Natural killer cell treated with Interleukin-12 subunit alpha and Interleukin-12 subunit beta and Interleukin-15 and Interleukin-18, amount 100 ng/mL, for 72 hours (primary cell): ENCODE measurements at places on chromosomes 4 and X. TPM values are rescaled to one million over a fixed set of nuclear protein-coding genes. Genes with fewer than 3 reads are reported as not detected.

NHS gene
- 0.14 TPM for total RNA-seq

GRCh38 chrX:154043003-154043763 lies 23.5 kb upstream of the IRAK1 start:
- DNase-seq = no peak

- DNase-seq = no peak
Measured at GRCh38 chr4:165502916-165503907, 124.4 kb downstream of the CPE start.

- no peak for DNase-seq
Measured at GRCh38 chr4:86452924-86453531, 93.2 kb upstream of the MAPK10 start.

DNAAF6 gene
- not detected for total RNA-seq

- no peak for DNase-seq
Measured at GRCh38 chr4:73593631-73594241, 26.5 kb downstream of the RASSF6 start.

GRCh38 chr4:106048250-106048971 lies 153.1 kb downstream of the NPNT start:
- DNase-seq = no peak

IBSP gene
- total RNA-seq = not detected

DNA sequence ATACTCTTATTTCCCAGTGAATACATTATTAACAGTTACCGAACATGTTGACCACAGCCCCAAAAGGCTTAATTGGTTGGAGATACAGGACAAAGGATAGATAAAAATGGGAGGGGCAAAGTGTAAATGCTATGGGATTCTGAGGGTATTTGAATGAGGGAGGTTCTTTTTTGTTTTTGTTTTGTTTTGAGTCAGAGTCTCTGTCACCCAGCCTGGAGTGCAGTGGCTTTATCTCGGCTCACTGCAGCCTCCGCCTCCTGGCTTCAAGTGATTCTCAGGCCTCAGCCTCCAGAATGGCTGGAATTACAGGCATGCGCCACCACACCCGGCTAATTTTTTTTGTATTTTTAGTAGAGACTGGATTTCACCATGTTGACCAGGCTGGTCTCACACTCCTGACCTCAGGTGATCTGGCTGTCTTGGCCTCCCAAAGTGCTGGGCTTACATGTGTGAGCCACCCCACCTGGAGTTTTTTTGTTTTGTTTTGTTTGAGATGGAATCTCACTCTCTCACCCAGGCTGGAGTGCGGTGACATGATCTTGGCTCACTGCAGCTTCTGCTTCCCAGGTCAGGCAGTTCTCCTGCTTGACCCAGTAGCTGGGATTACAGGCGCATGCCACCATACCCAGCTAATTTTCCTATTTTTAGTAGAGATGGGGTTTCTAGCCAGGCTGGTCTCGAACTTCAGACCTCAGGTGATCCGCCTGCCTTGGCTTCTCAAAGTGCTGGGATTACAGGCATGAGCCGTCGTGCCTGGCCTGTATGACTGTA lies 9.0 kb downstream of the UBE2K start:
- no peak for DNase-seq

- no peak for DNase-seq
Measured at GRCh38 chr4:174222266-174222872, 61.1 kb downstream of the FBXO8 start.

GRCh38 chr4:36439556-36439955 lies 158.1 kb downstream of the DTHD1 start:
- no peak for DNase-seq

NPY5R gene
- not detected for total RNA-seq

CXCR3 gene
- total RNA-seq = 2.7 TPM

MMRN1 gene
- 0.31 TPM for total RNA-seq

CFP gene
- total RNA-seq = 0.71 TPM
